GM10248 (cell line): ENCODE measurements at places on chromosomes 5 and 9.

GRCh38 chr5:118220556-118221195 is 767.7 kb downstream of the DTWD2 start:
- DNase-seq: no peak

- no peak for DNase-seq
These were observed 34.8 kb downstream of the VAV2 start for GRCh38 chr9:133957328-133957727.

GRCh38 chr5:176674799-176675198 is 27.5 kb downstream of the TSPAN17 start:
- no peak for DNase-seq

DNA sequence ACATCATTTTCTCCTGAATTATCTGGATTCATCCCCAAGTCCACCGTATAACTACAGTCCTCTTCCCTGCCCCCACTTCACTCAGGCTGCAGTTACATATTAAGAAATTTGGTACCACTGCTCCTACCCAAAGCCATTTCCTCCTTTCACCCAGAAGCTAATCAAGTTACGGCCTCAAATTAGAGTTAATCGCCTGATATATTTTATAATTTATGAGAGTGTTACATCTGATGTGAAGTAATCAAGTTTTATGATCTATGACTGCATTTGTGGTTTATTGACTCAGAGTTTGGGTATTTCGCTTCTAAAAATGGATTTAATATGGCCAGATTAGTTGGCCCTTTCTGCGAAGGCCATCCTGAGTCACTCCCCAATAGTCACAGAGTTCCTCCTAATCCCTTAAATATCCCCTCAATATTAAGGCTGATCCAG is 223.6 kb upstream of the KIF2A start:
- no peak for DNase-seq

- DNase-seq: no peak
These were observed 234.1 kb upstream of the ACTBL2 start for GRCh38 chr5:57716661-57717060.

DNA sequence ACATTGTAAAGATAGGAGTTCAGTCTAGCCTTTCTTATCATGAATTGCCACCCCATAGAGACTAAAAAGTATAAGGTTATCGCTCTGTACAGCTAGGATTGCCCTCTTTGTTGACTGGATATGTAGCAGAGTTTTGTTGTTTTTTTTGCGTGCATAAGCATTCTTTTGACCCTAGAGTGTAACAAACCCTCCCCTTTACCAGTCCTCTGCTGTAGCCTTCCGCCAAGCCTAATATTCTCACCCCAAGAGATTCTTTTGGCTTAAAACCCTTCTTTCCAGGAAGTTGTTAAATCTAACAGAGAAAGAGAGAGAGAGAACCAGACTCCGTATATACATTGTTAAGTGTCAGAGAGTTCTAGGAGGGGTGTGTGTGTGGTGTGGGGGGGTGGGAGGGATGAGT is 113.9 kb downstream of the FGF1 start:
- DNase-seq: no peak

- DNase-seq: no peak
These were observed 612.8 kb downstream of the CSNK1G3 start for GRCh38 chr5:124124711-124125229.

- no peak for DNase-seq
These were observed 211.9 kb downstream of the NXNL2 start for GRCh38 chr9:88746743-88747398.

GRCh38 chr9:77575785-77576184 is 72.3 kb downstream of the GNA14 start:
- DNase-seq: no peak

- no peak for DNase-seq
These were observed 394.9 kb downstream of the MED10 start for GRCh38 chr5:5983261-5983980.

GRCh38 chr9:99436616-99437015 is 214.5 kb downstream of the SEC61B start:
- no peak for DNase-seq

DNA sequence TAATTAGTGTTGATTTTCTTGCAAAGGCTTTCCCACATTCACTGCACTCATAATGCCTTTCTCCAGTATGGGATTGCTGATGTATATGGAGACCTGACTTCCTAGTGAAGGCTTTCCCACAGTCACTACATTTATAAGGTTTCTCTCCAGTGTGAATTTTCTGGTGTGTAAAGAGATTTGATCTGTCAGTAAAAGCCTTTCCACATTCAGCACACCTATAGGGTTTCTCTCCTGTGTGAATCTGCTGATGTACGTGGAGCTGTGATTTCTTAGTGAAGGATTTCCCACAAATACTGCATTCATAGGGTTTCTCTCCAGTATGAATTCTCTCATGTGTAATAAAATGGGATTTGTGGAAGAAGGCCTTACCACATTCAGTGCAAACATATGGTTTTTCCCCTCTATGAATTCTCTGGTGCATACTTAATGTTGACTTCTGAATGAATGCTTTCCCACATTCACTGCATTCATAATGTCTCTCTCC is 31.1 kb downstream of the ZNF484 start:
- no peak for DNase-seq

DNA sequence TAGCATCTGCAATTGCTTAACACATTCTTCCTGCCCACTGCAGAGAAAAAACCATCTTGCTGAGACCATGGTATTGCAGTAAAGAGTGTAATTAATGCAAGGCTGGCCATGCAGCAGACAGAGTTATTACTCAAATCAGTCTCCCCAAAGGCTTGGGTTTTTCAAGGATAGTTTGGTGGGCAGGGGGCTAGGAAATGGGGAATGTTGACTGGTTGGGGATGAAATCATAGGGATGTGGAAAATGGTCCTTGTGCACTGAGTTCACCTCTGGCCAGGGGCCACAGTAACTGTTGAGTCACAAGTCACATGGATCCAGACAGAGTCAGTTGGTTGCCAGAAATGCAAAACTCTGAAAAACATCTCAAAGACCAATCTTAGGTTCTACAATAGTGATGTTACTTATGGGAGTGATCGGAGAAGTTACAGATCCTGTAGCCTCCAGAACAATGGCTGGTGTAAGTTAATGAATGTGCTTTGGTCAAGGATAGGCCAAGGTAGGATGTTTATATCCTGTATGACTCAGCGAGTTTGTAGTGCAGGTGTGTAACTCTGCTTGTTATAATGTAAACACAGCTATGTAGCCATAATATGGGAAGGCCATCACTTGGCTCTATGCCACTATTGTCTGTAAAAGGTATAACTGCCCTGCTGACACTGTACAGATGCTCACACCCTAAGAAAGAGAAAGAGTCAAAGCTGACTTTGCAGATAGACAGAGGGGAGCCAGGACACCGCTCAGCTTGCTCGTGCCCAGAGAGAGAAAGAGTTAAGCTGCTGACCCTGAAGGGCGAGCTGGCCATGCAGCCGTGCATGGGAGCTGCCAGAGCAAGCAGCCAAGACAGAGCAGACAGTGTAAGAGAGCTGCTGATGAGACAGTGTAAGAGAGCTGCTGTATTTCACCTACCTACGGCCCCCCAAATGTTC is 27.2 kb downstream of the C9orf152 start:
- no peak for DNase-seq

DNA sequence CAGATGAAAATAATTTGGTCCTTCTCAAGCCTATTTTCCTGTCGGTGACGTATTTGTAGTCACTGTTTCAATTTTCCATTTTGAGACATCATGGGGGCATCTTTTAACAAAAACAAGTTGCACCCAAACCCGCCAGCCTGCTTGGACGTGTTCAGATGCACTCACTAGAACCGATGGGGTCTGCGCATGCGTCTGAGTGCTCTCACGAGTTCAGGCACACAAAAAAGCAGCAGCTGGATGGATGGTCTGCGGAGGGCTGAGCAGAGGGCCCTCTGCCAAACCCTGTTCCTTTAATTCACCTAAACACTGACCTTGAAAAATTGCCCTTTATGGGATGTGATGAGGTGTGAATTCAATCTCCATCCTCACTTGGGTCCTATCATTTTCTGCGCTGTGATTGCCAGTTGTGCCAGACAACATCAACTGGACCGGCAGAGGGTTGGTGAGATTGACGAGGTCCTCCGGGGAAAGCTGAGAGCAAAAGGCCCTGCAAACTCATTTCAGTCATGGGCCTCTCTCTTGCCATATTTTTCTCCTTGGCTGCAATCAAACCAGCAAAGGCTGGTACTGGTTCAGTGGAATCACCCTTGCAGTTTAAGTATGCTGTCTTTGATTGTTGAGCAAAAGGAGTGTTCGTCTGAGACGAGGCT is 251.9 kb downstream of the NFIB start:
- DNase-seq: no peak

DNA sequence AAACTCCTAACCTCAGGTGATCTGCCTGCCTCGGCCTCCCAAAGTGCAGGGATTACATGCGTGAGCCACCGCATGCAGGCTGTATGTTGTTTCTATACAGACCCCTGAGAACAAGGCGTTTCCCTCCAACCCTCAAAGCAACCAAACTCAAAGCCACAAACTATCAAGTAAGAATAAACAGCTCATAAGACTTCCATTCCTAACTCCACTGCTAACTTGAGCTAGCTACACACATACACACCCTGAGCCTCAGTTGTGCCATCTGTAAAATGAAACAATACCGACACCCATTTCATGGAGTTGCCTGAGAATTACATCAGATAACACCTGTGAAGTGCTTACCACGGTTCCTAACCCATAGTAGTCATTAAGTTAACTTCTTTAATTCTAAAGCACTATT is 70.8 kb downstream of the SERINC5 start:
- DNase-seq: no peak

- no peak for DNase-seq
These were observed 34.1 kb downstream of the PRRC1 start for GRCh38 chr5:127551410-127552041.

DNA sequence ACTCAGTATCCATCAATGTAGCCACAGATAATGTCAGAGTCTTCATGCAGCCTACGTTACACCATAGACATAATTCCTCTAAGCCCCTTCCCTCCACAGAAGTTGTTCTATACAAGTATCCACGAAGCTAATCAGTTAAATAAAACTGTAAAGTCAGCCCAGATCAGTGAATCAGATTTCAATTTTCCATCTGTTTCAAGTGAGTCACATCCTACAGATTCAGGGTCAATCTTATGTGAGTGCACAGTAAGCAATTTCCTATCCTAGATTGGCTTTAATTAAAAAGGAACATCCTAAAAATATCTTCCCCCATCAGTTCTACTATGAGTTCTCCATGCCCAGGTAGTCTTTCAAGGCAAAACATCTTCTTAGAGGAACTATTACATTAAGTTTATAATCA is 402.5 kb downstream of the EFNA5 start:
- DNase-seq: no peak

DNA sequence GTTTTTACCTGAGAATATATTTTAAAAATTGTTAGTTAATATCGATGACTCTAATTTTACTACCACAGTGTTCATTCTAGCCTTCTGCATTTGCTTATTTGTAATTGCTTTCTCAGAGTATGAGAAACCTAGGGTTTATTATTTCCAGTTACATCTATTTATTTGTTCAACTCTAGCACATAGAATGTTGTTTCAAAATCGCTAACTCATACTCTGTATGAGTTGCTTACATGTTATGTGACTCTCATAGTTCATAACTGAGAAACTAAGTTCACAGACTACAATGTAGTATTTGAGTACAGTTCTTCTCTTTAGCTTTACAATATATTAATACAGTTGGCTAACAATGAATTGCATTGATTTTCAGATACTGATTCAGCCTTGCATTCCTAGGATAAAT is 103.2 kb downstream of the MACROH2A1 start:
- no peak for DNase-seq

- DNase-seq: no peak
These were observed 207.9 kb upstream of the SLC27A6 start for GRCh38 chr5:128757196-128757959.

- no peak for DNase-seq
These were observed 12.5 kb downstream of the PTCH1 start for GRCh38 chr9:95504053-95504963.

DNA sequence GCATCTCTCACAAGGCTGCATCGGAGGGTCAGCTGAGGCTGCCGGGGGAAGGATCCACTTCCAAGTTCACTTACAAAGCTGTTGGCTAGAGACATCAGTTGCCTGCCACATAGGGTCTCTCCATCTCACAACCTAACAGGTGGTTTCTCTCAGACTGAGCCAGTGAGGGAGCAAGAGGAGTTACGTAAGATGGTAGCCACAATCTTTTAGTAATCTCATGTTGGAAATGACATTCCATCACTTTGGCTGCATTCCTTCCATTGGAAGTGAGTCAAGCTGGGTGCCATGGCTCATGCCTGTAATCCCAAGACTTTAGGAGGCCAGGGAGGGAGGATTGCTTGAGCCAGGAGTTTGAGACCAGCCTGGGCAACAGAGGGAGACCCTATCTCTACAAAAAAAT is 7.4 kb upstream of the GRK6 start:
- no peak for DNase-seq

DNA sequence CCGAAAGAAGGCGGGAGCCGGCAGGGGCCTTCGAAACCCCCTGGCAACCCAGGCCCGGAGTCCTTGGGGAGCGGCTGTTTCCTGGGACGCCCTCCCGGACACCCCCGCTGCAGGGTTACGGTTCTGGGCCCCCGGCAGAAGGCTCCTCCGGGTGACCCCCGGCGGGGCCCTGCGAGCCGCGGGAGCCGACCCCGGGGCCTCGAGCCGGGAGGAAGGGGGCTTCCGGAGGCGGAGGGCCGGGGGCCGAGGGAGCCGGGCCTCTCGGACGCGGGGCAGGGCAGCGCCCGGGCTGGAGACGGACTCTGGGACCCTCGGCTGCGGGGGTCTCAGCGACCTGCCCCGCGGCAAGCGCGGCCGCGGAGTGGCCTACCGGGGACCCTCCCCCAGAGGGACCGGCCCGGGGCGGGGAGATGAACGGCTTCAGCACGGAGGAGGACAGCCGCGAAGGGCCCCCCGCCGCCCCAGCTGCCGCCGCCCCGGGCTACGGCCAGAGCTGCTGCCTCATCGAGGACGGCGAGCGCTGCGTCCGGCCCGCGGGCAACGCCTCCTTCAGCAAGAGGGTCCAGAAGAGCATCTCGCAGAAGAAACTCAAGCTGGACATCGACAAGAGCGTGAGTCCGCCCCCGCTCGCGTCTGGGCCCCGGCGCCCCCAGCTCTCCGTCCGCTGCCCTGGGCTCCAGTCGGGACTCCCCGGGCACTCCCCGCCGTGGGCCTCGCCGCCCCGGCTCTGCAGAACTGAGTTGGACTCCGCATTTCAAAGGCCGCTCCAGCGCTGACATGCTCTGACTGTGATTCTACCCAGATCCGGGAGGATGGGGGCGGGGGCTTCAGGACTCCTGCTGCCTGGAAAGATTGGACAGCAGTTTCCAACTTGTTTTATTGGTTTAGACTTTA is 645 bp downstream of the SAP30L start:
- DNase-seq: peak; percentile 59

DNA sequence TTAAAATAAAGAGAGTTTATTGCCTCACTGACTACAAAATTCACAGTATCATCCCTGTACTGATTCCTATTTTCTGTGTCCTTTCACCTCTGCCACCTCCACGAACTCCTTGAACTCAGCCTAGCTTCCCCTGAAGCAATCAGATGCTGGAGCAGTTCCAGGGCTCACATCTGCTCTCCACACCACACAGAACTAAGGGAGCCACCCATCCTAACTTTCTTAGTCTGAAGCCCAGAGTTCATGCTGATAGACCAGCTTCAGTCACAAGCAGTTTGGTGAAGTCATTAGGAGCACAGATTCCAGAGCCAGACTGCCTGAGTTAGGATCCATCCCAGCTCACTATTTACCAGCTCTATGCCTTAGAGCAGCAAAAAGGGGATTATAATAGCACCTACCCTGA is 15.6 kb upstream of the EPB41L4A start:
- no peak for DNase-seq
